ENCODE measurements at places on chromosomes 12 and 14.

- no peak for DNase-seq
Observed at GRCh38 chr12:47549258-47549657, 156.6 kb downstream of the RPAP3 start.

GRCh38 chr14:67079846-67080245, 109.4 kb upstream of the GARIN2 start:
- DNase-seq, result no peak

GRCh38 chr14:47675466-47676314, at the start of gene MDGA2:
Gene MDGA2, minus strand, starts transcription at chr14:47675605.
- DNase-seq, result no peak

GRCh38 chr12:16492820-16493797, 112.9 kb downstream of the LMO3 start:
- DNase-seq, result no peak

DNA sequence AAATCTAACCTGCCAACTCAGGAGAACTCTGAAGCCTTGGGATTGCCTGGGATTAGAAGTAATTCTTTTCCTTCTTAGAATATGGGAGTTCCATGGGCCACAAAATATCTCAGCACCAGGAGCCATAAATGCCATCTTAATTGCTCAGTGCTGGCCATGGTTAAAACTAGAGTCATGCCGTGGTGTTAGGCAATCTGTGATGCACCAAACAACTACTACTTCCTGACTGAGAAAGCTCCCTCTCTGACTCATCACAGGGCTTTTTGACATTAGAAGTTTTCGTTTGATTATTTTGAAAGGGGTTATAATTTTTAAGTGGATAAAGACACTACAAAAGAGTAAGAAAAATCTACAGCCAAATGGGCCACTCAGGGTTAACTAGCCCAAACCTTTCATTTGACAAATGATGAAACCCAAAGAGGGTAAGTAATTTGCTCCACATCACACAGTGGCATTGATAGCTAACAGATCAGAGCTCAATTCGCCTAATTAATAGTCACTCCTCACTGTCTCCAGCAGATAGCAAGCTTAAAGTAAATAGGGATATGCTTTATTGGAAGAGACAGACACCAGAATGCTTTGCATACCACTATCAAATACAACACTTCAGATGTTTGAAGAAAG, 377.3 kb downstream of the EMP1 start:
- no peak for DNase-seq
